ENCODE measurements at places on chromosomes 2 and 18.

DNA sequence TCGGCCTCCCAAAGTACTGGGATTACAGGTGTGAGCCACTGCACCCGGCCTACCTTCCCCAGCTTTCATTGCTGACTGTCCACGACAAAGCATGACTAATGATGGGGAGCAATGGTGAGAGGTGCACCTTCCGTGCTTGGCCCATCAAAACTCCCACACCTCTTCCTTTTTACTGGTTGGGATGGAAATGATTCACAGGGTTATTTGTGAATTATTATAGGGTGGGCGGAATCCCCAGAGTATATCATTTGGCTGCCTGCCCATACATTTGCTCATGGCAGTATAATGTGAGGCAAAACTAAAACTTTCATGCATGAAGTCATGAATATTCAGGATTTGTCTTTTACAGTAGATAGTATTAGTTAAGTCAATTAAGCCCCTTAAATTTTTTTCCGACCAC, 334.2 kb upstream of the NETO1 start:
- no peak for DNase-seq

DNA sequence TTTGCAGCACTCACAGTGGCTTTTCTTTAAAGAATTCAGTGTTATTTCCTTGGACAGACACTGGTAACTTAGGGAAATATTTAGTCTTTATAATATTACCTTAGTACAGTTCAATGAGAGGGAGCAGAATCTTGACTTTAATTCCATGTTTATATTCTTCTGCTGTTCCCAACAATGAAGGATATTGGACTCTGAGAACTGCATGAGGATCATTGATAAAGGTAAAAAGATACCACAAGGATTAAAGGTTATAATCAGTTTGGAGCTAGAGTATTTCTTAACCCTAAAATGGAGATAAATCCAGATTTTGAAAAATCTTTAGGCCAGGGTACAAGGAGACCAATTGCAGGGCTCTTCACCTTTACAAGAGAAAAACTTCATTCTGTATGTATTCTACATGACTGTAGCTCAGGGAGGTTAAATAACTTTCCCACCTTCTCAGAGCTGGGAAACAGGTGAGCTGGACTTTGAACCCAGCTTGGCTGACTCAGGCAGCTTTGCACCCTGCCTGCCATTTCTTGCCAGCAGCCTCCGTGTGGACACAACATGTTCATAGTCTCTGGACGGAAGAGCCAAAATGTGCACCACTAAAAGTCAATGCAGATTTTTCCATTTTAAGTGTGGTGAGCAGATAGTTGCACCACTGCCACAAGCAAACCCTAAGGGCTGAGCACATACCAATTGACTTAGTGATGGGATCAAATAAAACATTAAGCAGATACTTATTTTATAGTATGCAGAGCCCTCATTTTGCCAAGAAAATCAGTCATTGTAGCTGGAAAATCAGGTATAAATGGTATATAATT, 26.7 kb downstream of the UPP2 start:
- DNase-seq = no peak

GRCh38 chr18:55582325-55582724, 5.7 kb downstream of the TCF4 start:
- no peak for DNase-seq

- DNase-seq = no peak
These were observed 20.3 kb downstream of the STRADB start for GRCh38 chr2:201471732-201472393.

GRCh38 chr2:226098861-226099745, 699.6 kb downstream of the NYAP2 start:
- no peak for DNase-seq

DNA sequence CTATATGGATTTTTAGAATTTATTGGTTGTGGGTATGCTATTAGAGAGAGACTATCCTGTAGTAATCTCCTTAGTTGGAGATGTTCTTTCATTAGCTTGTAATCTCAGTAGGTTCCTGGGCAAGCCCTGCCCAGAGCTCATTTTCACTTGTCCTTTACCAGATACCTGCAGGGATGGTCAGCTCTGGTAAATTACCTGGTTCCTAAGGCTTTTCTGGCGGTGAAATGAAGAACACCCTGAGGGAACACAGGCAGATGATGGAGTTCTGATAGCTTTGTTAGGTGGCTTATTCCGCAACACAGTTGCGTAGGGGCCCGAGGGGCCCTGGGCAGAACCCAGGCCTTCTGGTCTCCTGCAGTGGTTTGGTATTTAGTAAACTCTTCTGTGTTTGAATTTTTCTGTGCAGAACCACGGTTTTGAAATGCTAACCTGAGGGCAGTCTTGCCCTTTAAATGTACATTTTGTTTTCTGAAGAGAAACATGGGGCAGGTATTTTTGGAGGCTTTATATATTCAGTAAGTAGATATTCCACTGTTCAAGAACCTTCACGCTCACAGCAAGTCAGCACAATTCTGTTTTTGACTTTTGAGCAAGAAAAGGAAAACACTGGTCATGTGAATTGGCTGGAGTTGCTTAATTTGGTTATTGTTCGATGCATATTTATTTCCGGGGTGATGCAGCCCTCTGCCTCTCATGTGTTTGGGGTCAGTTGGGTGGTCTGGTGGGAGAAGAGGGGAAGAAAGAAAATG, 22.4 kb downstream of the ZNF532 start:
- DNase-seq = no peak

Data from sigmoid colon (tissue), 7 donors.